ENCODE measurements at places on chromosomes 2 and 18. TPM values are rescaled to one million over a fixed set of nuclear protein-coding genes. Genes with fewer than 3 reads are reported as not detected.

GRCh38 chr18:10687161-10687925 lies 161.5 kb downstream of the NAPG start:
- DNase-seq = no peak

- DNase-seq = no peak
Measured at GRCh38 chr2:212027681-212028628, 510.6 kb downstream of the ERBB4 start.

DNA sequence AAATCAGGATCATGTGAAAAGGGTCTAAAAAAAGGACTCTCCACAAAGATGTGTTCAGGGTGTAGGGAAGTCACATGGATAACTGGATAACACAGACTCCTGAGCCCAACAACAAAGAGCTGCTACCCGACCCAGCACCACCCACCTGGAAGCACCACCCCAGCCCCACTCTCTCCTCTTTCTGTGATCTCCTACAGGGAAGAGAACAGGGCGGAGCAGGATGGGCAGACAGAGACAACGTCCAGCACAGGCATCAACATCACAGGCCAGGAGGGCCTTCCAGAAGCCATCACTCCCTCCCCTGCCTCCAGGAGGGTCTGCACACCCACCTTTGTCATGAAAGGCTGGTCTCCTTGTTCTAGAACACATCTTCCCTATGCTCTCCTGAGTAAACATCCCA lies 1.3 kb upstream of the CIB4 start:
- DNase-seq = no peak

DNA sequence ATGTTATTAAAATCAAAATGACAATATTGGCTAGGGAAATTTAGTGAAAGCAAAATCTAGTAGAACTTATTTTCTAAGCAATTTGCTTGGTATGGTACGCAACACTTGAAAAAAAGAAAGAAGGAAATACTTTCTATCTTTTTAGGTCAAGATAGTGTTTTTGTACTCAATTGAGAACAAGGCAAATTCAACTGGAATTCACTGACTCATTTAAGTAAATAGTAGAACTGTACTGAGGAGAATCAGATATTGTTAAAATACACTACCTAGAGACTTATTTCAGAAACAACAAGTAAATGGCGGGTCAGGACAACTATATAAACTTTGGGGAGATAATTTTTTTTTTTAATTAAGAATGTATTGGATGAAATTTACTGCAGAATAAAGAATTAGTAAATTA lies 18.9 kb downstream of the ZRANB3 start:
- no peak for DNase-seq

DNA sequence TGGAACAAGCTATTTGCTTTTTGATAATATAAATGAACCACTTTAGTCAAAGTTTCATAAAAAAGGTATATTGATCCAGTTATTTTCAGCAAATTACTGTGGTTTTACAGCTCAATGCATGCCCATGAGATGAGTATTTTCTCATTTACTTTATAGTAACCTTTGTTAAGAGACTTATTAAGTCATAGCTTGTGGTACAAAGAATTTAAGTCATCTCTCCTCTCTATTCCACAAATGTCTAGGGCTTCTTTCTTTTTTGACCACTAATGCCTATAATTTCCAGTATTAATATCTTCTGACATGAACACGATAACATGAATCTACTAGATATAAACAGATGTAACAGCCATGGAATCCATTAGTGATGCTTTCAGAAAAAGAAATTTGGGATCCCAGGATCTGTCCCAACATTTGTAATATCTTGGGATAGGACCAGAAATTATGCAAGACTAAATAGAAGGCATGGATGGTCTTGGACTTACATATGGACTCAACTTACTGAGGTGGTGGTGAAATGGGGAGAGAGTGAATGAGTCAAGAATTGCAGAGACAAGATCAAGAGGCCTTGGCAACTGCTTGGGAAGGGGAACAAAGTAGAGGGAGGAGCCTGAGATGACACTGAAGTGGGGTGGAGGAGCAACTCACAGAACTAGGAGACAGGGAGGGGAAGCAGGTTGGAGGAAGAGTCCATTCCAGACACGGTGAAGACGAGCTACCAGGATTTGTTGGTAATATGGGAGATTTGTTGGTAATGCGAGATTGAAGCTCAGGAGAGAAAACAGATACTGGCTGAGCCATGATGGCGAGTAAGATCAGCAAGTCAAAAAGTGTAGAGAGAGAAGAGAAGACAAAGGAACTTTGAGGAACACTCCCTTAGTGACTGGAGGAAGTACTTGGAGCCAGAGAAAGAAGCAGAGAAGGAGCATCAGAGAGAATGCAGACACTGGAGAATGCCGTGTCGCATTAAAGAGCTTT lies 42.4 kb upstream of the KDM3A start:
- DNase-seq = no peak

GRCh38 chr18:51150113-51150700 lies 47.3 kb downstream of the MEX3C start:
- no peak for DNase-seq

- no peak for DNase-seq
Measured at GRCh38 chr2:142857256-142858164, 20.0 kb upstream of the KYNU start.

DNA sequence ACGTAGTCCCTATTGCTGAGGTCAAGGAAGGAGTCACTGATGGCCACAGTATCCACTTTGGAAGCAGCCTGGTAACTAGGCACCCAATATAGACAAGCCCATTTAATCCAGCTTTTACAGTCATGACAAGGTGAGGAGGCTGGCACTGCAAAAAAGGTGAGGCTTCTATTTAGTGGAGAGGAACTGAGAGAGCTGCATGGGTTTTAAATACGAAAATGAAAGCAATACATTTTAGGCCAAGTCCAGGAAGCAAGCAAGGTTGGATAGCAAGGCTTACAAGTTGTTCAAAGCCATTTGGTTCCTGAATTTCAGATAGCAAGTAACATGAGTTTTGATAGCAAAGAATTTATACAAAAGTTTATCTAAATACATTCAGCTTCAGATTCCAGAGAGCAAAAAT lies 80.4 kb downstream of the SGPP2 start:
- DNase-seq = no peak

DNA sequence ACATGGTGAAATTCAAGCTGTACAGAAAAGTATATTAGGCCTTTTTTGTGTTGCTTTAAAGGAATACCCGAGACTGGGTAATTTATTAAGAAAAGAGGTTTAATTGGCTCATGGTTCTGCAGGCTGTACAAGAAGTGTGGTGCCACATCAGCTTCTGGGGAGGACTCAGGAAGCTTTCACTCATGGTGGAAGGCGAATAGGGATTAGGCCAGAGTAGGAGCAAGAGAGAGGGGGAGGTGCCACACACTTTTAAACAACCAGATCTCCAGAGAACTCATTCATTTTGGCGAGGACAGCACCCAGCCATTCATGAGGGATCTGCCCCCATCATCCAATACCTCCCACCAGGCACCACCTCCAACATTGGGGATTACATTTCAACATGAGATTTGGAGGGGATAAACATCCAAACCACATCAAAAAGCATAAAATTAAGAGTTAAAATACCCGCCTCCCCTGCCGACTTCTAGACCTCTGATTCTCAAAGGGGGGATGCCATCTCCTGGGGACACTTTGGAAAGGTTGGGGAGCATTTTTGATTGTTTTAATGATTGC lies 15.1 kb upstream of the LIPG start:
- DNase-seq = no peak

GRCh38 chr18:25282282-25282681 lies 69.7 kb downstream of the ZNF521 start:
- DNase-seq = no peak

- no peak for DNase-seq
Measured at GRCh38 chr2:1743396-1744150, 742 bp downstream of the PXDN start.

- no peak for DNase-seq
Measured at GRCh38 chr2:168692132-168692744, 110.2 kb upstream of the NOSTRIN start.

- peak; percentile 84 for DNase-seq
Measured at GRCh38 chr2:111618226-111618977, 265.6 kb downstream of the ANAPC1 start.

DNA sequence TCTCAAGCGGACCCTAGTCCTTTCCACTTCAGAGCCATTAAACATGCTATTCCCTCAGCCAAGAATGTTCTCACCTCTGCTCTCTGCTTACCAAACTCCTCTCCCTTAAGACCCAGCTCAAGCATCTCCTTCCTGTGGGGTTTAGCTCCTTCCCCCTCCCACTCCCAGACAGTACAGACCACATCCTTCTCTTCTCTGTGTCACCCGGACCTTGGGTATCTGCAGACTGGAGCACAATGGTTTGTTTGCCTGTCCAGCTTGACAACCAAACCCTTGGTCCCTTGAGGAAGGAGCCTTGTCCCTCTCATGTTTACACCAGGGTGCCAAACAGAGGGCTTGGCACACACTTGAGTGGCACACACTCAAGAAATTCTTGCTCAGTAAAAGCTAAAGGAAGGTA lies 4.1 kb upstream of the CD8A start:
- no peak for DNase-seq

DNA sequence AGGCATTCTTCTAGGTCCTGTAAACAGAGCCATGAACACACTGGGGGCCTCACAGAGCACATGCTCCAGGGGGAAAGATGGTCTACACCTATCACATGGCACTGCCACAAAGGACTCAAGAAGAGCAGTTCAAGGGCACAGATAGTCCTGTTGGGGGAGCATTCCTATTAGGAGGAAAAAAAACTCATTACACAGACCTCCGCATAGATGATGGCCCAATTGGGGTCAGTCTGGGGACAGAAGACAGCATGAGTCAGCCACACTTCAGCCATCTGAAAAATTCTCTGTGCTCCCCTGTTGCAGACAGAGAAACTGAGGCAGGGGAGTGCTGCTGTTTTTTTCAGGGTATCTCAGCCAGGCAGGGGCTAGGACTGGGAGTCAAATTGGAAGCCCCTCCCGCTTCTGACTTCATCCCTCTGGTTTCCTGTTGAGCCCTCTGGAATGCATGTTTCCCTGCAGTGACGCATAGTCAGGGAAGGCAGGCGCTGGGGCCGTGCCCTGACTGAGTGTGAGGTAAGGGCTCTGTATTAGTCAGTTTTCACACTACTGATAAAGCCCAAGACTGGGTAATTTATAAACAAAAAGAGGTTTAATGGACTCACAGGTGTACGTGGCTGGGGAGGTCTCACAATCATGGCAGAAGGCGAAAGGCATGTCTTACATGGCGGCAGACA lies 67.9 kb downstream of the RHOB start:
- peak; percentile 90 for DNase-seq

DNA sequence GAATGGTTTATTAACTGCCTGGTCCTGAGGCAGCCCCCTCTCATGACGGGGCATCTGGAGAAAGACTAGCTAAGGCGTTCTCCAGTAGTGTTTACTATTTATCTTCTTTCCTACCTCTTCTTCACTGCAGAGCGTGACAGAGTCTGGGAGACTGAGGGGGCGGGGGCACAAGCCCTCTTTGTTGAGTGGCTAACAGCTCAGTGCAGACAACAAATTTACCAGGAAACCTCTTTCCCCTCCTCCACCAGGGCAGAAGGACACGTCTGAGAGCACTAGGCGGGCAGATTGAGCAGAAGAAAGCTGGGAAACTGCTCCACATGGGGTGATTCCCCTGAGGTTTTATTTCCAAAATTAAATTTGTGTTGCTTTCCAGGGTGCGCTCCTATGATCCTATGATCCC lies 322.1 kb downstream of the CNTNAP5 start:
- no peak for DNase-seq

GRCh38 chr2:114134146-114134545 lies 244.3 kb downstream of the ACTR3 start:
- DNase-seq = no peak

DNA sequence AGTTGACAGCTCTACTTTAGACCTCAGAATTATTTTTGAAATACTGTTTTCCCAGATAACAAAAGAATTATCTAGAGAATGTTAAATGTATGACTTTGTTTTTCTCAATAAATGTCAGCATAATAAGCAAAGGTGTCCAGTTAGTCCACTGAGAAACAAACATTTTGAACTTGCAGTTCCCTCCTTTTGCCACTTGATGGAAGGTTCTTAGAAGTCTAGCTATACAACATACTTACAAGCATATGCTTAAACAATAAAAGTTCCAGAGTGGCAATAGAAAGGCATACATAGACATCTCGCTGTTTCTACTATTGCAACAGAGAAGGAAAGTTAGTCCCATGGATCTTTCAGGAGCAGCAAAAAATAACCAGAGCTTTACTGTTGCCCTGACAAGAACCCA lies 11.8 kb downstream of the NDUFA10 start:
- DNase-seq = no peak

- DNase-seq = peak; percentile 23
Measured at GRCh38 chr2:95044601-95045000, 19.1 kb downstream of the MAL start.

DNA sequence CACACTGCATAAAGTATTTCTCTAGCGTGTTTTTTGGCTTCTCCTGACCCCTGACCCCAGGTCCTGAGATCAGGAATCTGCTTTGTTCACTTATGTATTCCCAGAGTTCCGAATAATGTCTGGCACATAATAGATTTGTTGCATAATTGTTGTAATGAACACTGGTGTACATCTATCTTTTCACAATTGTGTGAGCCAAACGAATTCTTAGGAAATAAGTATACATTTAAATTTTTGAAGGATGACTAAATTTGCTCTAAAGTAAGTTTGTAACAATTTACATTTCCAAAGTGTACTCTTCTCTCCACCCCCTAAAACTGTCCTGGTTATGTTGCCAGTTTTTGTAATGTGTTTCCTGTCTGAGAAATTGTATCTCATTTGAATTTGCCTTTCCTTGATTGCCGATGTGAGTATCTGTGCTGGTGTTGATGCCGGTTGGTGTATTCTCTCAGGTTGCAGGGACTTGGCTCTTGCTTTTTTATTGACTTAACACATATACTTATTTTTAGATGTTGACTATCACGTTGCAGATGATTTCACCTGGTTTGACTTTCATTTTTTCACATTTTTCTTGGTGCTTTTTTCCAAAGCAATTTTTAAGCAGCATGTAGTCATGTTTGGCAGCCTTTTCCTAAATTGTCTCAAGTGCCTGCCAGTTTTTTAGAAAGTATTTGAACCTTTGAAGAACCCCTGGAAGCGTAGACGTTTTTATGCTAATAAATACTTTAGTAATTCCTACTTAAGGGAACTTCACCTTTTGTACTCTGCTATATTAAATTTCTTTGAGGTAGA lies 16.1 kb upstream of the FARP2 start:
- no peak for DNase-seq

Gene LYPD1
- total RNA-seq = 0.33 TPM

Gene LCT
- total RNA-seq = not detected

Gene ICOS
- total RNA-seq = not detected

Gene GPBAR1
- total RNA-seq = 4.2 TPM

Gene CAPN13
- not detected for total RNA-seq

Gene LYG2
- not detected for total RNA-seq

Gene UGT1A4
- total RNA-seq = not detected

Gene GKN1
- not detected for total RNA-seq

Gene MORN2
- total RNA-seq = 11.2 TPM

Gene STEAP3
- total RNA-seq = 9.3 TPM
